Activated T-helper 2 cell treated with anti-CD3 and anti-CD28 coated beads, Interferon-gamma antibody, Interleukin-2, Interleukin-4, amounts not matched to agents 10 μg/mL and 5 μg/mL and 100 μg/mL, durations not matched to agents 14 hours and 24 hours and 36 hours (primary cell): ENCODE measurements at places on chromosomes 1 and 21. TPM values are rescaled to one million over a fixed set of nuclear protein-coding genes. Genes with fewer than 3 reads are reported as not detected.

DNA sequence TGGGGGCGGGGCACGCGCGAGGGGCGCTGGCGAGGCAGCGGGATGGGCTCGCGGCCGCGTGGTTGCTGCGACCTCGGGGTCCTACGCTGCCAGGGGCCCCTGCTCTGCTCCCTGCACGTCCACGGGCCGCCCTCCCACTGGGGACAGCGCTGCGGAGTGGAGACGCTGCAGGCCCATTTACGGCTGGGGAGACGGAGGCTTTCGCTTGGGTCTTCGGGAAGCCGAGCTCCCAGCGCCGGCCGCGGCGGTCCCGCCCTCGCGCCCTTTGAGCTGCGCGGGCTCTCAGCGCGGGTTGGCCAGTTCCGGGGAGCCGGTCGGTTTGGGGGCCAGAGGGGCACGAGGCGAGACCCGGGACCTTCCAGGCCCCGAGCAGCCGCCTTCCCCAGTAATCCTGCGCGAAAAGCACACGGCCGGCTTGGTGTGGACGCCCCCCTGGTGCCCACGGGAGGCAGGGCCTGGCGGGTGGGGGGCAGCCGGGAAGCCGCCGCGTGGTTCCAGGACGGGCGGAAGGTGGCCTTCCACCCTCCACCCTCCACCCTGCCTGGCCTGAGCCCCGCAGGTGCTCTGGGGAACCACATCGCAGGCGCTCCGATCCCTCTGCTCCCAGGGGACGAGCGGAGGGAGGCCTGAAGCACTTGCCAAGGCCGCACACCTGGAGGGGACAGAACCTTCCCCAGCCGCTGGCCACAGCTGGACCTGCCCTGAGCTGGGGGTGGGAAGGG, 570 bp upstream of the PEX10 start:
- no peaks in the 10 kb centered on the region for H3K27me3 ChIP-seq
- peak overlapping the region; percentile 71 for H3K4me3 ChIP-seq
- H3K36me3 ChIP-seq = peaks cover 9% of the 10 kb centered on the region
- H3K27ac ChIP-seq = no peak overlapping the region
- peaks cover 27% of the 10 kb centered on the region for H3K4me1 ChIP-seq
- no peak for DNase-seq

- H3K4me1 ChIP-seq = peaks cover 28% of the 10 kb centered on the region
- peak overlapping the region; percentile 92 for H3K27ac ChIP-seq
- no peaks in the 10 kb centered on the region for H3K27me3 ChIP-seq
- H3K36me3 ChIP-seq = no peaks in the 10 kb centered on the region
- peak overlapping the region; percentile 73 for H3K4me3 ChIP-seq
Observed at GRCh38 chr1:245953876-245954660, 553.0 kb downstream of the SMYD3 start.

- no peaks in the 10 kb centered on the region for H3K4me1 ChIP-seq
- DNase-seq = no peak
- no peaks in the 10 kb centered on the region for H3K27me3 ChIP-seq
- no peaks in the 10 kb centered on the region for H3K36me3 ChIP-seq
Observed at GRCh38 chr1:3504151-3504821, 49.8 kb downstream of the ARHGEF16 start.

- no peak overlapping the region for H3K4me3 ChIP-seq
- H3K27me3 ChIP-seq = no peaks in the 10 kb centered on the region
- H3K4me1 ChIP-seq = no peaks in the 10 kb centered on the region
- DNase-seq = no peak
- no peak overlapping the region for H3K27ac ChIP-seq
- H3K36me3 ChIP-seq = no peaks in the 10 kb centered on the region
Observed at GRCh38 chr21:26747216-26747615, 98.0 kb downstream of the ADAMTS1 start.

- peaks cover 19% of the 10 kb centered on the region for H3K4me1 ChIP-seq
- DNase-seq = no peak
- peaks cover 43% of the 10 kb centered on the region for H3K36me3 ChIP-seq
- H3K27me3 ChIP-seq = no peaks in the 10 kb centered on the region
Observed at GRCh38 chr1:212311836-212312497, 26.8 kb downstream of the PPP2R5A start.

GRCh38 chr1:215744419-215744818, 177.3 kb downstream of the KCTD3 start:
- H3K27me3 ChIP-seq = no peaks in the 10 kb centered on the region
- H3K4me3 ChIP-seq = no peak overlapping the region
- no peak for DNase-seq
- H3K36me3 ChIP-seq = no peaks in the 10 kb centered on the region
- H3K4me1 ChIP-seq = no peaks in the 10 kb centered on the region
- no peak overlapping the region for H3K27ac ChIP-seq

GRCh38 chr1:6688757-6689156, 12.9 kb downstream of the DNAJC11 start:
- H3K27me3 ChIP-seq = no peaks in the 10 kb centered on the region
- H3K36me3 ChIP-seq = no peaks in the 10 kb centered on the region
- H3K4me1 ChIP-seq = peaks cover 13% of the 10 kb centered on the region
- DNase-seq = no peak

- DNase-seq = no peak
- H3K36me3 ChIP-seq = no peaks in the 10 kb centered on the region
- no peak overlapping the region for H3K27ac ChIP-seq
- peaks cover 3% of the 10 kb centered on the region for H3K27me3 ChIP-seq
- H3K4me3 ChIP-seq = no peak overlapping the region
Observed at GRCh38 chr1:54125386-54126070, 27.3 kb downstream of the CDCP2 start.

DNA sequence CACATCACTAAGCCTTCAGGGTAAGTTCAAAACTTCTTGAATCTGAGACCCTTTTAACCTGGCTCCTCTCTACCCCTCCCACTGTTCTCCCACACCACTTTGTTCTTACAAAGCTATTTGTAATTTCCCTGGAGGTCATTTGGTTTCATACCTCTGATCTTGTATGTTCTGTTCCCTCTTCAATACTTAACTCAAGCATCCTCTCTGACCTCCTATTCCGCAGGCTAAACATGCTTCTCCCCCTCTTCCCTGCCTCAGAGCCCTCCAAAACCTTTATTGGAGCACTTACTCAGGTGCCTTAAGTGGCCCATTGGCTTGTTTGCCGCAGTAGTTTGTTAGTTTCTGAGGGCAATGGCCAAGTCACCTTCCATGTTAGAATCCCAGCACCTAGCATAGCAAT, 54.8 kb downstream of the SSX2IP start:
- peaks cover 7% of the 10 kb centered on the region for H3K27me3 ChIP-seq
- no peak overlapping the region for H3K4me3 ChIP-seq
- H3K36me3 ChIP-seq = no peaks in the 10 kb centered on the region

GRCh38 chr1:214331827-214332423, 51.0 kb downstream of the SMYD2 start:
- no peaks in the 10 kb centered on the region for H3K27me3 ChIP-seq
- DNase-seq = peak; percentile 37
- H3K4me1 ChIP-seq = peaks cover 28% of the 10 kb centered on the region

DNA sequence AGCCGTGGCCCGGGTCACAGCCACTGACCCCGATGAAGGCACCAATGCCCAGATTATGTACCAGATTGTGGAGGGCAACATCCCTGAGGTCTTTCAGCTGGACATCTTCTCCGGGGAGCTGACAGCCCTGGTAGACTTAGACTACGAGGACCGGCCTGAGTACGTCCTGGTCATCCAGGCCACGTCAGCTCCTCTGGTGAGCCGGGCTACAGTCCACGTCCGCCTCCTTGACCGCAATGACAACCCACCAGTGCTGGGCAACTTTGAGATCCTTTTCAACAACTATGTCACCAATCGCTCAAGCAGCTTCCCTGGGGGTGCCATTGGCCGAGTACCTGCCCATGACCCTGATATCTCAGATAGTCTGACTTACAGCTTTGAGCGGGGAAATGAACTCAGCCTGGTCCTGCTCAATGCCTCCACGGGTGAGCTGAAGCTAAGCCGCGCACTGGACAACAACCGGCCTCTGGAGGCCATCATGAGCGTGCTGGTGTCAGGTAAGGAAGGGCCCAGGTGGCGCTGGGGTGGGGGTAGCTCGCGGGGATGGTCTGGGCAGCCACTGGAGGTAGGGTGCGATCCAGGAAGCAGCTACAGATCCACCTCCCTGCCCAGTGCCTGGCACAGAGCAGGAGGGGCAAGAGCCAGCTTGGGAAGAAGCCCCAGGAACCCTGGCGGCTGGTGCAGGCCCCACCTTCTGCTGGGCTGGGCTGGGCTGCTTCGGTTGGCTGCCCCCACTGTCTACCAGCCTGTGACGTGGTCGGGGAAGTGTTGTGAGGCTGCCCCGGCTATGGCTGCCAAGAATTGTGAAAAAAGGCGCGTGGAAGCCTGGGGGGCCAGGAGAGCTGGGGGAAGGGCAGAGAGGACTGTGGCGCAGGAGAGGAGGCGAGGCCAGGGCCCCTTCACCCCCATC, 3.8 kb downstream of the CELSR2 start:
- H3K36me3 ChIP-seq = no peaks in the 10 kb centered on the region
- H3K27me3 ChIP-seq = peaks cover 17% of the 10 kb centered on the region
- H3K4me3 ChIP-seq = no peak overlapping the region
- peaks cover 4% of the 10 kb centered on the region for H3K4me1 ChIP-seq
- H3K27ac ChIP-seq = no peak overlapping the region

GRCh38 chr1:41496080-41497055, 11.9 kb upstream of the EDN2 start:
- H3K36me3 ChIP-seq = no peaks in the 10 kb centered on the region
- DNase-seq = peak; percentile 27
- peaks cover 3% of the 10 kb centered on the region for H3K27me3 ChIP-seq
- peaks cover 4% of the 10 kb centered on the region for H3K4me1 ChIP-seq

DNA sequence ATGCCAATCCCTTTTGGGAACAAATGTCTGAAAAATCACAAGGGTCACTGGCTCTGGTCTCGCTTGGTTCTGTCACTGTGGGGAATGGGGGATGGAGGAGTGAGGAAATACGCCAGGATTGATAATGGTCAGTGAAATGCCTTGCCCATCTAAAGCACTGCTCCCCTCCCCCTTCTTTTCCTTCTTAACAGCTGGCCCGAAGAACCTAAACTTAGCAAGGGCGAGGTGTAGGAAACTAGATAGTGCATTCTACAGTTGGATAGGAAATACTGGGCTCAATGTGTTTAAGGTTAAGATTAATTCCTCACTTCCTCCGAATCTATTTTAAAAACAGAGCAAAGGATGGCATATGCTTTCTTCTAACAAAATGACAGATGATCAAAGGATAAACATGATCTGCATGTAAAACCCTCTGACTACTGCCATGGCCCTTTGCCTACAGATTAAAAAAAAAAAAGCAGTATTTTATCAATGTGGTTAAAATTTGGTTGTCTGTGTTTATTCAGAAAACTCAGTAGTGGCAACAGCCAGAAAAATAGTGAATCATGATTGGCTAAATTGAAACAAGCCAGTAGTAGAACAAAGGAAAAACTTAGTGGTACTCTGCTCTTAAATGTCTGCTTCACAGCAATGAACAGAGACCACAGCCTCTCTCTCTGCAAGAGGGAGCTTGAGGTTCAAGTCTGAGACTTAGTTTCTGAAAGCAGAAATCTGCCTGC, 86.1 kb upstream of the VAV3 start:
- DNase-seq = no peak
- H3K27me3 ChIP-seq = peaks cover 6% of the 10 kb centered on the region
- peaks cover 4% of the 10 kb centered on the region for H3K4me1 ChIP-seq
- H3K27ac ChIP-seq = peak overlapping the region; percentile 43
- H3K36me3 ChIP-seq = no peaks in the 10 kb centered on the region

DNA sequence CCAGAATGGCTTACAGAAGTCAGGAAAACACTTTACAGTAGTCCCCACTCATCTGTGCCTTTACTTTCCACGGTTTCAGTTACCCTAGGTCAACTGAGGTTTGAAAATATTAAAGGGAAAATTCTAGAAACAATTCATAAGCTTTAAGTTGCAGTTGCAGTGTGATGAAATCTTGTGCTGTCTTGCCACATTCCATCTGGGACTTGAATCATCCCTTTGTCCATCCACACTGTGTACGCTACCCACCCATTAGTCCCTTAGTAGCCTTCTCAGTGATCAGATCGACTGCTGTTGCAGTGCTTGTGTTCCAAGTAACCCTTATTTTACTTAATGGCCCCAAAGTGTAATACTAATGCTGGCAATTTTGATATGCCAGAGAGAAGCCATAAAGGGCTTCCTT, 30.5 kb downstream of the ZCCHC17 start:
- peaks cover 10% of the 10 kb centered on the region for H3K36me3 ChIP-seq
- H3K27me3 ChIP-seq = no peaks in the 10 kb centered on the region
- no peaks in the 10 kb centered on the region for H3K4me1 ChIP-seq
- DNase-seq = no peak
- no peak overlapping the region for H3K4me3 ChIP-seq

DNA sequence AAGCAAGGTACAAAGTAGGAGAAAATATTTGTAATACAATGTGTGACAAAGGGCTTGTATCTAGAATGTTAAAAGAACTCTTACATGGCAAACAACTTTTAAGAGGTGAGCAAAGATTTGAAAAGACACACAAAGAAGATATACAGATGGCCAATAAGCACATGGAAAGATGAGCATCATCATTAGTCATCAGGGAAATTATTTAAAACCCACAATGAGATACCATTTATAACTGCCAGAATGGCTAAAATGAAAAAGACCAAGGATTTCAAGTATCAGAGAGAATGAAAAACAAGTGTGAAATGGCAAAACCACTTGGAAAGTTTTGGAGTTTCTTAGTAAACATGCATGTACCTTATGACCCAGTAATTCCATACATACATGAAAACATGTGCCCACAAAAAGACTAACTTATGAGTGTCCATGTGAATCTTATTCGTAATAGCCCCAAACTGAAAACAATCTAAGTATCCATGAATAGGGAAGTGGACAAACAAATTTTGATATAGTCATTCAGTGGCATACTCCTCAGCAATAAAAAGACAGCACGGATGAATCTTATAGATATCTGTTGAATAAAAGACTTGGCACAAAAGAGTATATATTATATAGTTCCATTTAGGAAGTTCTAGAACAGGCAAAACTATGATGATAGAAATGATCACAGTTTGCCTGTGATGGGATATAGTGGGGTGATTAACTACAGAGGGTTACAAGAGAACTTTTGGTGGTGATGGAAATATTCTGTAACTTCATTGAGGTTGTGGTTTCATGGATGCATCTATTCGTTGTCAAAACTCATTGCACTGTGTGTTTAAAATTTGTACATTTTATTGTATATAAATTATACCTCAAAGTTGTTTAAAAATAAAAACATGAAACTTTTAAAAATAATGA, 82.0 kb downstream of the DISP1 start:
- H3K4me3 ChIP-seq = peak overlapping the region; percentile 4
- H3K27me3 ChIP-seq = no peaks in the 10 kb centered on the region
- peaks cover 12% of the 10 kb centered on the region for H3K4me1 ChIP-seq
- peak overlapping the region; percentile 78 for H3K27ac ChIP-seq

DNA sequence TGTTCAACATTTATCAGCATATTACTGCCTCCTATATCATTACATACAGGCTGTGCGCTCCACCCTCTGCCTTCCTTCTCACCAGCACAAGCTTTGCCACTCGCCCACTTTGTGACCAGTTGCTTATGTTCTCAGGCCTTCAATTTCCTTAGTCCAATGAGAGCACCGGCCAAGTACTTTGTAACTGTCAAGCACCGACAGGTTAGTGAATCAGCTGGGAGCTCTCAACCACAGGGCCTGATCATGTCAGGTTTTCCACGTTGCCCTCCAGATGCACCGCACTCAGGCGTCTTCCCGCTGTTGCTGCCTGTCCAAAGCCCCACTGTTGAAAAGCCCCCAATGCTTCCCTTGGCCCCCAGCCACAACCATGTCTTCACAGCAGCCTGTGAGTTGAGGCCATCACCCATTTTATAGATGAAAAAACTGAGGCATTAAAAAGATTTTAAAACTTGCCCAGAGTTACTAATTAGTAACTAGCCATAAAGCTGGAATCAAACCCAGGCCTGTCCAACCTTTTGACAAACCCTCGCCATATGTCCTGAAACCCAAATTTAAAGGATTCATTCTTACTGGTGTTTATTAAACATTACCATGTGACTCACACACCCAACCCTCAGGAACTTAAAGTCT, 3.4 kb upstream of the KCNN3 start:
- no peak for DNase-seq
- H3K36me3 ChIP-seq = no peaks in the 10 kb centered on the region
- H3K27ac ChIP-seq = no peak overlapping the region
- peaks cover 23% of the 10 kb centered on the region for H3K27me3 ChIP-seq
- peaks cover 24% of the 10 kb centered on the region for H3K4me1 ChIP-seq

DNAI4 gene
- total RNA-seq = 0.90 and 1.7 TPM in 2 replicates

BTBD19 gene
- 17.0 and 19.8 TPM in 2 replicates for total RNA-seq
